Stimulated activated CD4-positive, alpha-beta T cell treated with anti-CD3 and anti-CD28 coated beads, Interleukin-12 subunit alpha, Interleukin-12 subunit beta, amount 100 ng/mL, for 4 hours (primary cell): ENCODE measurements at places on chromosomes 1 and 21.

DNA sequence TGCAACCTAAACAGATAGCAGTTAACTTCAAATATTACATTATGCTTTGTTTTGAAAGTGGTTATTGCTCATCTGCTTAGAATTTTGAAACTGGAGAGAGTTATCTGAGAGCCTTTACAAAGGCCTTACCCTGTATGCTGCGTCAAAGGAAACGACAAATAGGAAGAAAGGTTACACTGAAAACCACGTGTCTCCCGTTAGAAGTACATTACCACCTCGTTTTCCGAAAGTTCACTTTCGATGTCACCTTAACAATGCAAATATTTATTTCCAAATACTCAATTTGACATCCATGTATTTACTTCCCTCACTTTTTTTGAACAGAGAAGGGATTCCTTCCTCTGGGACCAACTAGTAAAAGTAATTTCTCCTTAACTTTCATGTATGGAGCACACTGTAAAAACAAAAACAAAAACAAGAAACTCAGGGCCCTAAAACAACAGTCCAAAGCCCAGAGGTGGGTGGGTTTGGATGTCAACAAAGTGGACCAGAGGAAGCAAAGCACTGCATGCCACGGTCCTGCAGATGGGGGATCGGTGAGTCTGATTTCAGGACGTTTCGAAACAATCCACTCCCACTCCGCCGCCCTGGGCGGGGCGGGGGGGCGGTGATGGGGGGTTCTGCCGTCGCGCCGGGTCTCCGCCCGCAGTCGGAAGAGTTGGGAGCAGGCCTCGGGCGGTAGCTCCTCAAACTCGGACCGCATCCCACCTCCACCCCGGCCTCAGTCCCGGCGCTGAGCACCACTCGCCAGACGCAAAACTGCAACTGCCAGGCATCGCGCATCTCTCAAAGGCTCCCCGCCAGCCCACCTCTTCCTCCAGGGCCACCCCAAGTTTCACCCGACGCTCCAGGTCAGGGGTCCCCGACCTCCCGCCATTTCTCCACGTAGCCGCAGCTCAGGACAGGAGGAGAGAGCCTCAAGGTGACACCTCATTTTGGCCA, 841 bp downstream of the ADSS2 start:
- DNase-seq, result peak; percentile 52

DNA sequence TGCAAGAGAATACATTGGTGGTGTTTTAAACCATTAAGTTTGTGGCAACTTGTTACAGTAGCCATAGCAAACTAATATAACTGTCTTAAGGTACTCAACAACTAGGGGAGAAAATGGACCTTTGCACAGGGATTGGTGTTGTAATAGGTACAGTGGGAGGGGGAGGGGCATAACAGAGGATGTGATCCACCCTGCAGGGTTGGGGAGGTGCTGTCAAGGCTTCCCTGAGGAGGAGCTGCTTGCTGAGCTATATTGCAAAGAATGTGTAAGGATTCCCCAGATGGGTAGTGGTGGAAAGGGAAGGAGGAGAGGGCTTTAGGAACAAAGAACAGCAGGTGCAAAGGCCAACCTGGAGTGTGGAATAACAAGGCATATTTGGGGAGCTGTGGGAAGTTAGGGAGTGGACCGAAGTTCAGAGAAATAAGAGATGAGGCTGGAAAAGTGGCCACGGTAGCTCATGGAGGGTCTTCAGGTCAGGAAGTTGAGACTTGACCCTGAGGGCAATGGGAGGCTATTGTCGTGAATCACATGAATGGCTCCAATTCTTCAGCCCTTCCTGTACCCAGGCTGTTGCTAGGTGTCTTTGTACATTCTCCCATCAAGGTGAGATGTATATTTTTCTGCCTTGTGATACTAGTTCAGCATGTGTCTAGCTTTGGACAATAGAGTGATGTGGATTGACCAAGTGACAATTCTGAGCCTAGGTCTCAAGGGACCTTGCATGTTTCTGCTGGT, 168.6 kb upstream of the CSF3R start:
- DNase-seq, result no peak

GRCh38 chr1:235864469-235864868, 2.2 kb downstream of the LYST start:
- no peak for DNase-seq

DNA sequence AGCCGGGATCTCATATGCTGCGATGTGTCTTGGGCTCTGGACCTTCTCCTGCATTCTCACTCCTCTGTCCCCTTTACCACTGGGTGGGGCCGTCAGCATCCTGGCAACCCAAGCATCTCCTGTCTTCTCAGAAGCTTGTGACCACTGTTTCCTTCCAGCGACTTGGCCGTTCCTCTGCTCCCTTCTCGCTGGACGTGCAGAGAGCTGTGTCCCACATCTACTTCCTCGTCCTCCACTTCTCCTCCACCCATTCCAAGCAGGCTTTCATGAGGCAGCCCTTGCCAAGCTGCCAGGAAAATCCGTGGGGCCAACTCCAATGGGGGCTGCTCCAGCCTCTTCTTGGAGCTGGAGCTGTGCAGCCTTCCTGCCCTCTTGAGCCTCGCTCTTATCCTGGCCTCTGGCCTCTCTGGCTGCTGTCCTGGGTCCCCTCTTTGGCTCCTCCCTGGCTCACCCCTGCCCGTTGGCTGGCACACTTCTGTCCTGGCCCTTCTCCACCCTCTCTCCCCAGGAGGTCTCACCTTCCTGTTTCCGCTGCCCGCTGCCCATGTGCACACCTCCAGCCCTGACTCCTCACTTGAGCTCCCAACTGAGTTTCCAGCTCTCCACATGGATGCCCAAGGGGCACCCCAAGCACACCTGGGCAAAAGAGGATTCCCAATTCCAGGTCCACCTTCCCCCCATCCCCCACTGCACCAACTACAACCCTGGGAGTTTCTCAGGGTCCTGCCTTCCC, 8.7 kb downstream of the FAM131C start:
- no peak for DNase-seq

DNA sequence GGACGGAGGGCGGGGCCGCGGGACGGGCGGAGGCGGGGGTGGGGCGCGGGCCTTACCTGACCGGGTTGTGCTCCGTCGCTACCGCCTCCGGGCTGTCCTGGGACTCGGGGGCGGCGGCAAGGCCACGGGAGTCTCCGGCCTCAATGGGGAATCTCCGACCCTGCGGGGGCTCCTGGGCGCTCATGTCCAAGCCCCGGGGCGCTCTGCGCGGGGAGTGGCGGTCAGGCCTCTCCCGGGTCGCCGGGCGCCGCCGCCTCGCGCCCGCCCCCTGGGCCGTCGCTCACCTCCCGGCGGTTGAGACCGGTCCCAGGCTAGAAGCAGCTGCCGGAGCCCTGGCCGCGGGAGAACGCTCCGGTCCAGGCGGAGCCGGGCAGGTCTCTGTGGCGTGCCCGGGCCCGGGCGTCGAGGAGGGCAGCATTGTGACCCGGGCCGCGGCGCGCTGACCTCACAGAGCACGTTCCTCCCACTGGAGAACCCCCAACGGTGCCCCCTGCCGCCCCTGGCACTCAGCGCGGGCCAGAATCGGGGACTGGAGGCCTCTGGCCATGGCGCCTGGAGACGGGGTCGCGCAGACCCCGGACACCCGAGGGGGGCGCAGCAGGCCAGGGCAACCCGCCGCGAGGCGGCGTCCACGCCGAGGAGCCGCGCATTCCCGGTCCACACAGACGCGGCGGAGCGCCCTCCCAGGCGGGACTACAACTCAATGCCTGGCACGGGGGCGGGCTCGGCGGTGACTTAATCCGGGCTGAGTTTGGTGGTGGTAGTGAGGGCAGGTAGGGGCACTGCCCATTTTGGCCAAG, 411 bp downstream of the FAM229A start:
- peak; percentile 32 for DNase-seq

DNA sequence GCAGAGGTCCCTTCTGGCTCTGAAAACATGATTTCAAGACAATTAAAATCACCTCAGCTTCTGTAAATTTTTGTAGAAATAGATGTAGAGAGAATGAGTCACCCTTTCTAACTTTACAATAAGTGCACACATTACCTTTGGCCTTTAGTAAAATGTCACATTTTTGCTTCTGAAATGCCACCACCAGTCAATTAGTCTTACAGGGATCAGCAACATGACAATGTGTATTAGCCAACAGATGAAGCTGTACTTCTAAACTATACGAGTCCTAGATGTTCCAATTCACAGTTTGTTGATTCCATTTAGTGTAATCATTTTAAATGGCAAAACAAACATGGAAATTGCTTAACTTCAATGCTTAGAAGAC, 23.1 kb downstream of the C21orf91 start:
- no peak for DNase-seq

- no peak for DNase-seq
Observed at GRCh38 chr21:44299085-44299457, 782 bp upstream of the PFKL start.

GRCh38 chr1:93078203-93078602, 880 bp upstream of the MTF2 start:
- no peak for DNase-seq

- DNase-seq, result no peak
Observed at GRCh38 chr1:31875636-31876236, 59.9 kb upstream of the SPOCD1 start.

- DNase-seq, result no peak
Observed at GRCh38 chr21:29193072-29193471, 62.6 kb downstream of the MAP3K7CL start.

GRCh38 chr21:17828223-17828622, 9.1 kb upstream of the C21orf91 start:
- DNase-seq, result no peak
